ENCODE measurements at places on chromosomes 3 and 15.

GRCh38 chr15:67305506-67305905 is 50.9 kb downstream of the IQCH start:
- no peaks in the 10 kb centered on the region for H3K4me1 ChIP-seq
- DNase-seq, result no peak
- no peaks in the 10 kb centered on the region for H3K36me3 ChIP-seq
- no peak overlapping the region for H3K4me3 ChIP-seq
- H3K27ac ChIP-seq, result no peak overlapping the region
- H3K27me3 ChIP-seq, result no peaks in the 10 kb centered on the region

DNA sequence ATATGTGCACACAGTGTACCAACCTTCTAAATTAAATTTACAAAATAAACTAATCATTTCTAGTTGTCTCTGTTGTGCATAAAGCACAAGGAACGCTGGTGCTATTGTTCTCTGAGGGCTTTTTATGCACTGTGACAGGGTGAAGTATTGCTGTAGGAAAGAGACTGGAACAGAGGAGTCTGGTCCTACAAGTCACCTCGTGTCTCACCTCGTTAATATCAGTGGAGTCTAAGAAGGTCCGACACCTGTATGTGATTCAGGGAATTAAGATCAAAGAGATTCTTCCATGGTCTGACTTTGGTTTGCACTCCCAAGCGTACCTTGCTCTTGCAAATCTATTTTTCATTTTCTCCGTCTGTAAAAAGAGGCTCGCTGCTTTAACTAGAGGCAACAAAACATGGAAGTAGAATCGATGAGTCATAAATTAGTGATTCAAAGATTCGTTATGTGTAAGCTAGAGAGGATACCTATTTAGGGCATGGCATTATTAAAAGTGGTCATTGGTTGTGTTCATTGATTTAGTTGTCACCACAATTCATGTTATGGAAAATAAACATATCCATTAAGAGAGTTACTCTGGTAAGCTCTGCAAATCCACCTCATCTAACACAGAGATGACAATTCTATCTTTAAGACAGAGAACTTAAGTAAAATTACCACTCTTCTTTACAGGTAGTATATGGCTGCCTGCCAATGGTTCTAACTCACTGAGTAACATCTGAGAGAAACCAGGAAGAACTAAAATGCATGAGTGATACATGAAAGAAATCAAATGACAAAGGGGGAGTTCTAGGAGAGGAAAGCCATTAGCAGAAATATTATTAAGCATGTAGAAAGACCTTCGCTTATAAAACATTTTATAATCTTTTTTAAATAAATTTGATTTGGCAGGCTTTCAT is 219.4 kb upstream of the GBE1 start:
- no peaks in the 10 kb centered on the region for H3K27me3 ChIP-seq
- H3K36me3 ChIP-seq, result no peaks in the 10 kb centered on the region
- no peak overlapping the region for H3K27ac ChIP-seq
- no peaks in the 10 kb centered on the region for H3K4me1 ChIP-seq
- no peak overlapping the region for H3K4me3 ChIP-seq

DNA sequence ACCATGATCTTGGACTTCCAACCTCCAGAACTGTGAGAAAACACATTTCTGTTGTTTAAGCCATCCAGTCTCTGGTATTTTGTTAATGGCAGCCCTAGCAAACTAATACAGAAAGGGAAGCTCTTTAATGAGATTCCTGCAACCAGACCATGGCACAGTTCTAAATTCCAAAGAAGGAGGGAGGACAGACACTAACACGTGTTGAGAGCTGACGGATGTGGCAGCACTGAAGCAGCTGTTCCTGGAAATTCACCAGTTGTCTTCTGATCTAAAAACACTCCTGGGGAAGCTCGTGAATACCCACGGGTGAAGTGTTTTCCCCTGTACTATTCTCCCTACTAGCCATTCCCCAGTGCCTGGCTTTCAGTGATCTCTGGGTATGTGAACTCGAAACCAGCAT is 56.7 kb downstream of the RPL22L1 start:
- no peaks in the 10 kb centered on the region for H3K27me3 ChIP-seq
- peaks cover 5% of the 10 kb centered on the region for H3K4me1 ChIP-seq
- no peak for DNase-seq
- no peak overlapping the region for H3K27ac ChIP-seq

DNA sequence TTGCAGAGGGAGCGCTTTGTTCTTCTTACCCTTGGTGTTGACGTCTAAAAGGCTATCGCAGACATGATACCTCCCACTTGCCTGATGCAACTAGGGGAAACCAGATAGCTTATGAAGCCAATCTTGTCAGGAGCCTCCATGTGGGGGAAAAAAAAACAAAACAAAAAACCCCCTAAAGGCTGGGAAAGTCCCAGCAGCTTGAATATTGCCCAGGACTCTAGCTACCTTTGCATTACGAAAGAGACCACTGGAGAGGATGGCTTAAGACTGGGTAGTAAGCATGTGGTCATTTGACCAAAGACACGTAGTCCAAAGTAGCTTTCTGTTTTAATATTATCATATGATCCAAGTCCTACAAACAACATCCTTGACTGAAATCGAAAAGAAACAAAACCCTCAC is 120.7 kb upstream of the WNT5A start:
- H3K27ac ChIP-seq, result no peak overlapping the region
- no peaks in the 10 kb centered on the region for H3K4me1 ChIP-seq
- H3K4me3 ChIP-seq, result no peak overlapping the region
- peaks cover 5% of the 10 kb centered on the region for H3K27me3 ChIP-seq

- H3K27ac ChIP-seq, result no peak overlapping the region
- H3K36me3 ChIP-seq, result no peaks in the 10 kb centered on the region
- H3K27me3 ChIP-seq, result no peaks in the 10 kb centered on the region
- DNase-seq, result no peak
These were observed 27.6 kb downstream of the CPOX start for GRCh38 chr3:98565843-98566242.

GRCh38 chr3:46576386-46576785 is 10.3 kb upstream of the LRRC2 start:
- H3K36me3 ChIP-seq, result no peaks in the 10 kb centered on the region
- H3K27ac ChIP-seq, result no peak overlapping the region
- H3K27me3 ChIP-seq, result peaks cover 16% of the 10 kb centered on the region
- H3K4me3 ChIP-seq, result no peak overlapping the region

DNA sequence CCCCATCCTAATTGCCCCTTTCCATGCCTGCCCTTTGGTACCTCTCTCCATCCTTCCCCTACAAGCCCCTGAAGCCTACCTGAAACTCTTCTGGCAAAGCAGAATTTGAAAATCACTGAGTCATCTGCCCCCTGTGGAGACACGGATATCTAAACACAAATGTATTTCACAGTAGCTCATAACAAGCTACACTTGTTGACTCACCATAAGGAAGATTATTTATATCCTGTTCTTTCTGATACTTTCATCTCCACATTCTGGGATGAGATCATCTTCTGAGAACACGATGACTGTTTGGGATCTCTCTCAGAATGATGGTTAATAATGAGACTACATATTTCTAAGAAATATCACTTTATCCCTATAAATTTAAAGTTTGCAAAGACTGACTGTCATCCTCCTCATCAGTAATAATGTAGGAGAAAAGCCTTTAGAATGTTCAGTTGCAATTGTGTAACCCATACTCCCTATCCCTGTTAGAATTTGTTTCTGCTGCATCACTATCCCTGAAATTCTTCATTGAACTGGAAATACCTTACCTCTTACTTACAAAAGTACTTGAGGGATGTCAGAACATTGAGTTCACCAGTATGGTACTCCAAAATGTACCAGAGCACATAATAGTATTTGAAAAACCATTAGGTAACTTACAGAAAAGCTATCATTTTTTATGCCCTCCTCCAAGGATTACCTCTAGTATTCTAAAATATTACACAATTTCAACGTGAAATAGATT is 116.1 kb upstream of the IL12A start:
- H3K27ac ChIP-seq, result no peak overlapping the region
- no peak overlapping the region for H3K4me3 ChIP-seq
- DNase-seq, result no peak
- no peaks in the 10 kb centered on the region for H3K27me3 ChIP-seq
- no peaks in the 10 kb centered on the region for H3K4me1 ChIP-seq
- H3K36me3 ChIP-seq, result no peaks in the 10 kb centered on the region

GRCh38 chr3:37443363-37444035 is 269.1 kb upstream of the LRRFIP2 start:
- no peaks in the 10 kb centered on the region for H3K4me1 ChIP-seq
- H3K4me3 ChIP-seq, result no peak overlapping the region
- peaks cover 7% of the 10 kb centered on the region for H3K27me3 ChIP-seq
- DNase-seq, result no peak
- no peak overlapping the region for H3K27ac ChIP-seq

DNA sequence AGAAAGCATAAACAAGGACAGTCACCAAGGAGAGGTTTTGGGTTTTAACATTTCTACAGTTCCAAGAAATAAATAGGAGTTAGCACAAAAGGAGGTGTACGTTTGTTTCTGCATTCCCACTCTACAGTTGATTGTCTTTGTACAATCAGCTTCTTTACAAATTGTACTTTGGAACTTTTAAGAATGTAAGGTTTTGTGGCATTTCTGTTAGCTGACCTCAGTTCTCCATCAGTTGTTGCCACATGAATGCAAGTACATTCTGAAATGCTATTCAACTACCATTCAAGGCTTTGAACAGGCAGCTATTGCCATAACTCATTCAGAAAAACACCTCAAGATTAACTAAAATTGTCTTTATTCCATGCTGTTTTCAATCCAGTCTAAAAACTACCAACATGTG is 253.2 kb upstream of the UBE2E1 start:
- H3K27me3 ChIP-seq, result no peaks in the 10 kb centered on the region
- H3K27ac ChIP-seq, result no peak overlapping the region
- H3K4me1 ChIP-seq, result no peaks in the 10 kb centered on the region
- no peak overlapping the region for H3K4me3 ChIP-seq
- H3K36me3 ChIP-seq, result no peaks in the 10 kb centered on the region

DNA sequence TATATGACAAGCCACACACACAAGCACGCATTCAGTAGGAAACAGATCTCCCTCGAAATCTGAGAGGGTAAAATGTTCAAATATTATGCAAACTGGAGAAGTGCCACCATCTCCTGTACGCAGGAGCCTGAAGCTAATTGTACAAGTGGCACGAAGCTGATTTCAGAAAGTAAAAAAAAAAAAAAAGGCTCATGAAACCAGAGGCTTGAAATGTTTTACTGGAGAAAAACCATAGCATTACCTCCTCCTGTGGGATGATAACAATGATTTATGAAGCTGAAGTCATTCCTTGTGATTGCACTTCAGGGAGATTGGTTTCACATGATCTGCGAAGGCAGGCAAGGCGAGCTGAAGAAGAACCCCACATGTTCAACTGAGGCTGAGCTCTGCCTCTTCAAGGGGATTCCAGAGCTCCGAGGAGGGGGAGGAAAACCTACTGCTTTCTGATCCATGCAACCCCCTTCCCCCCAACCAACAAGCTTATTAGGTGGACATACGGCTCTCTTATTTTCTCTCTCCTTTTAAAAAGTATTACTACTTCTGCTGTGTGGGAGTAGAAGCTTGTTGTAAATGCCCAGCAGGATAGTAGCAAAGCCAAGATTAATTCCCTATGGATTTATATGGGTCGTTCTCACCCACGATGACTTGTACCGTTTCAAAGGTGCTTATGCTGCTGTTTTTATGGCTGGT is 101.1 kb downstream of the GREM1 start:
- no peak overlapping the region for H3K4me3 ChIP-seq
- H3K4me1 ChIP-seq, result no peaks in the 10 kb centered on the region
- H3K27me3 ChIP-seq, result no peaks in the 10 kb centered on the region
- no peaks in the 10 kb centered on the region for H3K36me3 ChIP-seq
- DNase-seq, result peak; percentile 67
- H3K27ac ChIP-seq, result no peak overlapping the region

DNA sequence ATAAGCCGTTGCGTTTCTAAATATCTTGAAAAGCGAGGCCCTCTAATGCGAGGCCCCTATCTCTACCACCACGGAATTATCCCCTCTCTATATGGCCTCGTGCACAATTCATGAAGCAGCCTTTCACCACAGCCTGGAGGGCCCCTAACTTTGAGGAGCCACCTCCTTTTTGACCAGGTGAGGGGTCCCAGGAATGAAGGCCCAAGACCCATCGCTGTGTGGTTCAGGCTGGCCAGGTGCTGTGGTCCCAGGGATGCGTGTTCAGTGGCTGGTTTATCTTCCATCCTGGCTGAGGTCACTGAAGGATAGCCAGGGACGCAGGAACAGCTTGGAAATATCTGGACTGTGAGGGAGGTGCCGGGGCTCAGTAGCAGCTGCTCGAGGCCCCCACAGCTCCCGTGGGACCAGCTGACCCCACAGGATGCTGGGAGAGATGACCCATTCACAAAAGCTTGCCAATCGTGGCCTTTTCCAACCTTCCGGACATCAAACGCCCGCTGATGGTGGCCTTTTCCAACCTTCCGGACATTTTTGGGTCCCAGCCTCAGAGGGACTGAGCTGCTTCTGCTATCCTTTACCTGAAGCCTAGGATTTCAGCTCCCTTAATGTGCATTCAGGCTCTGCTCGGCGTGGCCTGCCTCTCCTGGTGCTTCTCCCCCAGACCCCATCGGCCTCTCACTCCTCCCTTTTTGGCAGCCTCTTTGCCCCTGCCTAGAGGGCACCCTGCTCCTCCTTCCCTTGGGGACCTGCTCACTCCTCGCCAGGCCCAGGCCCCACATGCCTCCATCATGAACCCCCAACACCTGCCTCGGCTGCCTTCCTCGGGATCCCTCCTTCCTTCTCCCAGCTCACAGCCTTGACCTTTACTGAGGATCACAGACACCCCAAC is 140.9 kb downstream of the CHSY1 start:
- H3K4me1 ChIP-seq, result no peaks in the 10 kb centered on the region
- H3K36me3 ChIP-seq, result no peaks in the 10 kb centered on the region
- no peak overlapping the region for H3K4me3 ChIP-seq
- no peak for DNase-seq

- H3K36me3 ChIP-seq, result no peaks in the 10 kb centered on the region
- no peaks in the 10 kb centered on the region for H3K4me1 ChIP-seq
- DNase-seq, result no peak
- no peak overlapping the region for H3K27ac ChIP-seq
These were observed 120.7 kb upstream of the TOPAZ1 start for GRCh38 chr3:44120721-44121582.

- H3K4me1 ChIP-seq, result no peaks in the 10 kb centered on the region
- no peak for DNase-seq
- H3K4me3 ChIP-seq, result no peak overlapping the region
- H3K36me3 ChIP-seq, result no peaks in the 10 kb centered on the region
- H3K27ac ChIP-seq, result no peak overlapping the region
- no peaks in the 10 kb centered on the region for H3K27me3 ChIP-seq
These were observed 479.1 kb upstream of the ZNF717 start for GRCh38 chr3:76264496-76264895.

- peaks cover 4% of the 10 kb centered on the region for H3K4me1 ChIP-seq
- H3K27ac ChIP-seq, result peak overlapping the region; percentile 94
- peak overlapping the region; percentile 71 for H3K4me3 ChIP-seq
- H3K27me3 ChIP-seq, result no peaks in the 10 kb centered on the region
These were observed 642 bp downstream of the ZBTB11 start for GRCh38 chr3:101676216-101676764.

GRCh38 chr15:79105141-79105540 is 14.6 kb upstream of the RASGRF1 start:
- H3K4me1 ChIP-seq, result no peaks in the 10 kb centered on the region
- no peak overlapping the region for H3K27ac ChIP-seq
- no peak overlapping the region for H3K4me3 ChIP-seq
- no peak for DNase-seq
- no peaks in the 10 kb centered on the region for H3K27me3 ChIP-seq

Data from small intestine (tissue), 16 donors.